Central memory CD4-positive, alpha-beta T cell (primary cell): ENCODE measurements at places on chromosomes 7 and 10.

- DNase-seq = no peak
Observed at GRCh38 chr10:128241023-128241422, 114.8 kb upstream of the MKI67 start.

- no peak for DNase-seq
Observed at GRCh38 chr10:42864575-42864974, 82.0 kb downstream of the BMS1 start.

DNA sequence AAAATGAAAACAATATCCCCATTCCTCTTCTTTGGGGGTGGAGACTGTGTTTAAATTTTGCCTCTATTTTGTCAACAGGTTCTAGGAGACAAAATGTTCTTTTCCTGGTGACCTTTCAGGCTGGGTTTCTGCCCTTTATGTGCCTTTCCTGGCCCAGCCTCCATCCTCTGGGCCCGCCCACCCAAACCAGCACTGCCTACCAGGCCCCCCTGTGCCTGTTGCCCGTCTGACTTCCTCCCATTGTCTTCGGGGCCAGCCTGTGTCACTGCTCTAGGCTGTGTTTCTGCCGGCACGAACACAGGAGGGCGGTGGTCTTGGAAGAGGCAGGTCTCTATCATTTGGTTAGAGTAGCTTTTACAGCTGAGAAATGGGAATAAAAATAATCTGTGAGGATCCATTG, 13.9 kb downstream of the TSPAN14 start:
- peak; percentile 55 for DNase-seq

DNA sequence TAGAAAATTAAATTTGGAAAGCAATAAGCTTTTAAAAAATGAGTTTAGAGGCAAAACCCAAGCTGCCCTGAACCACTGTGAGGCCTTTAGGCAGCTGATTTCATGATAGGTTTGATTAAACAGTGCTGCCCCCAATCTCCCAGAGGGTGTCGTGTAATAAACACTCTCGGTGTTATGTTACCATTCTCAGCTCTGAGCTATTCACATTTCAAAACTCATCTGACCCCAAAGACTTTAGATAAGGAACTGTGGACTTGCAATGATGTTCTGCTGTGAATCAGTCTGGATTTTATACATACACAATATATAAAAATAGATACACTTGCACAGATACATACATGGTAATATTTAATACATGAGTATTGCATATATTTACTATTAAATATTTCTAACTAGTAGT, 120.4 kb downstream of the MALRD1 start:
- DNase-seq = no peak

DNA sequence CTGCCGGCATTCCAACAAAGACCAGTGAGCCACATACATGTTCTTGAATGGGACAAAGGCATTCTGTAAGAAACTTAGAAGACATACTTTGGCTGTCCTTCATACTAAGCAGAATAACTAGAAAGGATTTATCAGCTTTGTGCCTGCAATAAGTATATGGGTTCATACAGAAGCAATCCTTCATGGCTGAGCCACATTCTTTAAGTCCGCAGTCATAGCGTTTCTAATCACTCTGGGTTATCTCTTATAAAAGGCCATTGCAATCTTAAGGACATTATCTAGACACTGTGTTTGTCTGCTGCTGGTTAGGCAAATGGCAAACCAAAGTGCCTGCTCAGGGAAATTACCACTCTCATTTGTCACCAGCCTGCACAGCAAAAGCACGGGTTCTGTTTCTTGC, 488.4 kb downstream of the ACTR3B start:
- no peak for DNase-seq
